Prostate gland (tissue), 2 donors: ENCODE measurements at places on chromosomes 1 and 21. TPM values are rescaled to one million over a fixed set of nuclear protein-coding genes. Genes with fewer than 3 reads are reported as not detected.

LCE1C gene
- 8.6 TPM for total RNA-seq

NPR1 gene
- 6.0 TPM for total RNA-seq

SYPL2 gene
- total RNA-seq, result 48.1 TPM

KIF26B gene
- 3.8 TPM for total RNA-seq

S100A8 gene
- total RNA-seq, result 5.6 TPM

OPRD1 gene
- 0.09 TPM for total RNA-seq

SIKE1 gene
- total RNA-seq, result 21.9 TPM

LCE2D gene
- total RNA-seq, result not detected

ORC1 gene
- total RNA-seq, result 3.3 TPM

FCRL6 gene
- total RNA-seq, result not detected

GPA33 gene
- total RNA-seq, result not detected

RGSL1 gene
- not detected for total RNA-seq
